ENCODE measurements at places on chromosomes 12 and 14.

DNA sequence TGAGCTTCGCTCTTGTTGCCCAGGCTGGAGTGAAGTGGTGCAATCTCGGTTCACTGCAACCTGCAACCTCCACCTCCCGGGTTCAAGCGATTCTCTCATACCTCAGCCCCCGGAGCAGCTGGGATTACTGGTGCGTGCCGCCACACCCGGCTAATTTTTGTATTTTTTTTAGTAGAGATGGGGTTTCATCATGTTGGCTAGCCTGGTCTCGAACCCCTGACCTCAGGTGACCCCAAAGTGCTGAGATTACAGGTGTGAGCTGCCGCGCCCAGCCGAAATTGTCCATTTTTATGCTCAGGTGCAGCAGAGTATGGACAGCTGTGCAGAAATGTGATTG lies 19.2 kb upstream of the CYP46A1 start:
- DNase-seq = no peak
- no peak overlapping the region for H3K27ac ChIP-seq
- H3K4me3 ChIP-seq = no peak overlapping the region
- peaks cover 20% of the 10 kb centered on the region for H3K27me3 ChIP-seq

GRCh38 chr12:113702836-113703235 lies 231.2 kb upstream of the LHX5 start:
- H3K4me3 ChIP-seq = no peak overlapping the region
- H3K4me1 ChIP-seq = no peaks in the 10 kb centered on the region
- no peak for DNase-seq
- H3K27ac ChIP-seq = no peak overlapping the region
- H3K27me3 ChIP-seq = no peaks in the 10 kb centered on the region

DNA sequence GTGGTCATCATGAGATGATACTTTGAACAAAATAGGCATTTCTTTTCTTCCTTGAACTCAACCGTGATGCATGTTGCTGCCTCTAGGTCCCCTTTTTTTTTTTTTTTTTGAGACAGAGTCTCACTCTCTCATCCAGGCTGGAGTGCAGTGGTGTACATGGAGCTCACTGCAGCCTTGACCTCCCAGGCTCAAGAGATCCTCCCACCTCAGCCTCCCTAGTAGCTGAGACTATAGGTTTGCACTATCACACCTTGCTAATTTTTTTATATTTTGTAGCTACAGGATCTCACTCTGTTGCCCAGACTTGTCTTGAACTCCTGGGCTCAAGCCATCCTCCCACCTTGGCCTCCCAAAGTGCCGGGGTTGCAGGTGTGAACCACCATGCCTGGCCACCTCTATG lies 20.6 kb downstream of the DIP2B start:
- no peak overlapping the region for H3K4me3 ChIP-seq
- peaks cover 25% of the 10 kb centered on the region for H3K36me3 ChIP-seq
- peak overlapping the region; percentile 19 for H3K27ac ChIP-seq

GRCh38 chr14:100524233-100524932 lies 62.8 kb downstream of the BEGAIN start:
- no peak overlapping the region for H3K27ac ChIP-seq
- H3K36me3 ChIP-seq = no peaks in the 10 kb centered on the region
- no peaks in the 10 kb centered on the region for H3K27me3 ChIP-seq
- peak; percentile 0 for DNase-seq
- no peak overlapping the region for H3K4me3 ChIP-seq

DNA sequence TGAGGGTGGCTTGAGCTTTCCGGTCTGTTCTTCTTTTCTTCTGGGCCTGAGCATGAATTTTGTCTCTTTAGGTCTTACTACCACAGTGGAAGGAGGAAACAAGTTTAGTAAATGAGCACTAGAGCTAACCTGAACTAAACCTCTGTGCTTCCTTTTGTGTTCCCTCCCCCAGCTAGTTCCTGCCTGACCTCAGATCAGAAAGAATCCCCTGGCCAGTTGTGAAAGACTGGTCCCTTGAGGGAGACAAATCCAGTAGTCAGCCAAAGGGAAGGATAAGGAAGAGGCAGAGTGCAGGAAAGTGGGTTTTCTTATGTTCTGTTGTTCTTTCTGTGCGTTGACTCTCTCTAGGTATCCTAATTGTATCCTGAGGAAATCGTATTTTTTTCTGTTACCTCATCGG lies 17.5 kb downstream of the ZNF664 start:
- no peaks in the 10 kb centered on the region for H3K27me3 ChIP-seq
- no peak overlapping the region for H3K4me3 ChIP-seq
- H3K36me3 ChIP-seq = peaks cover 20% of the 10 kb centered on the region

DNA sequence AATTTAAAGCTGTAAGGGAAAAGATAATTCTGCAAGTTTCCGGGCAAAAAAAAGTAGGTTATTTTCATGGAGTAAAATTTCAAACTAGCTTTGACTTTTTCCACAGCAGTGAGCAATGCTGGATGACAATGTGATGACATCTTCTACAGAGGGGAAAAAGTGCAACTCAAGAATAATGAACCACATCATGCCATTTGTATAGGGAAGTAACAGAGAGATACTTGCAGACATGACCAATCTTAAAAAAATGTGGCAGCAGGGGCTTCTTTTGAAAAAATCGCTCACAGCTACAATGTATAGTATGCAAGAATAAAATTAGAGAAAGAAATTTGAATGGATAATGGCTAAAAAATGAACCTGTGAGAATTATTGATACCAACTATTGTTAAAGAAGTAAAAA lies 115.5 kb downstream of the DHRS2 start:
- no peak overlapping the region for H3K27ac ChIP-seq
- no peak for DNase-seq
- H3K36me3 ChIP-seq = no peaks in the 10 kb centered on the region
- H3K27me3 ChIP-seq = peaks cover 17% of the 10 kb centered on the region
- no peaks in the 10 kb centered on the region for H3K4me1 ChIP-seq
- H3K4me3 ChIP-seq = no peak overlapping the region

GRCh38 chr14:77189479-77189878 lies 7.9 kb downstream of the TMEM63C start:
- peaks cover 11% of the 10 kb centered on the region for H3K27me3 ChIP-seq
- no peak overlapping the region for H3K27ac ChIP-seq
- DNase-seq = no peak
- no peaks in the 10 kb centered on the region for H3K4me1 ChIP-seq
- H3K36me3 ChIP-seq = no peaks in the 10 kb centered on the region
- H3K4me3 ChIP-seq = no peak overlapping the region

DNA sequence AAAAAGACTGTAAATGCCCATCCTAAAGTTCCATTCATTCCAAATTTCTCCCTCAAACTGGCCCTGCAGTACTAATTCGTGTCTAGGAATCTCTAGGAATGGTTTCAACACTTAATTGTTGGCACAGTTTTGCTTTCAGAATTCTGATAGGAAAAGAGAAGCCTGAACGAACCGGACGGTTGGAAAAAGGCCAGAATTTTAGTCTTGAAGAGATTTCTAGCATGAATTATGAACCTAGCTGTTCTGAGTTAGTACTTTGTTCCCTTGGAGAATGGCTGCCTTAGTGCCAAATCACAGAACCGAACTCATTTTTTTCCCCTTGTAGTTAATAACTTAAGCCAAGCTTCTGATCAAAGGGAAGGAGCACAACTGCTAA lies 262.6 kb downstream of the ADAMTS20 start:
- H3K4me1 ChIP-seq = no peaks in the 10 kb centered on the region
- DNase-seq = no peak

GRCh38 chr14:71399057-71399487 lies 491.8 kb downstream of the PCNX1 start:
- H3K4me1 ChIP-seq = peaks cover 39% of the 10 kb centered on the region
- H3K36me3 ChIP-seq = peaks cover 3% of the 10 kb centered on the region
- H3K27me3 ChIP-seq = no peaks in the 10 kb centered on the region
- peak; percentile 34 for DNase-seq

- no peaks in the 10 kb centered on the region for H3K27me3 ChIP-seq
- DNase-seq = no peak
- no peak overlapping the region for H3K4me3 ChIP-seq
- peaks cover 10% of the 10 kb centered on the region for H3K36me3 ChIP-seq
- peaks cover 22% of the 10 kb centered on the region for H3K4me1 ChIP-seq
Measured at GRCh38 chr12:49261721-49262120, 3.2 kb upstream of the TUBA1C start.

- H3K27me3 ChIP-seq = no peaks in the 10 kb centered on the region
- DNase-seq = no peak
- H3K27ac ChIP-seq = no peak overlapping the region
- no peaks in the 10 kb centered on the region for H3K4me1 ChIP-seq
- H3K36me3 ChIP-seq = no peaks in the 10 kb centered on the region
Measured at GRCh38 chr14:57574617-57575288, 81.1 kb upstream of the CCDC198 start.

DNA sequence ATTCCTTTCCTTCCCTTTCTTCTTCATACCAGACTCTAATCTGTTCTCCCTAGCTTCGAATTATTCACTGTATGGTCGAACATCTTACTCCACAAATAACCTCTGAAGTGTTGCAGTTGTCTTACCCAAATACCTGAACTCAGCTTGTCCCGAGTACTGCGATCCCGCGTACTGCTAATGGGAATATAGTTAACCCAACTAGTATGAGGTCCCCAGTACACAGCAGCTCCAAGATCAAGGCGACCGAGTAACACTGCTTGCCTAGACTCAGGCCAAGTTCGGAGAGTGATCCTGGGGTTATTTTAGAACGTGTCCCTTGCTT lies 462 bp upstream of the ETNK1 start:
- H3K36me3 ChIP-seq = peaks cover 15% of the 10 kb centered on the region
- H3K4me3 ChIP-seq = peak overlapping the region; percentile 100
- peaks cover 20% of the 10 kb centered on the region for H3K27me3 ChIP-seq
- H3K27ac ChIP-seq = peak overlapping the region; percentile 91
- H3K4me1 ChIP-seq = peaks cover 32% of the 10 kb centered on the region

DNA sequence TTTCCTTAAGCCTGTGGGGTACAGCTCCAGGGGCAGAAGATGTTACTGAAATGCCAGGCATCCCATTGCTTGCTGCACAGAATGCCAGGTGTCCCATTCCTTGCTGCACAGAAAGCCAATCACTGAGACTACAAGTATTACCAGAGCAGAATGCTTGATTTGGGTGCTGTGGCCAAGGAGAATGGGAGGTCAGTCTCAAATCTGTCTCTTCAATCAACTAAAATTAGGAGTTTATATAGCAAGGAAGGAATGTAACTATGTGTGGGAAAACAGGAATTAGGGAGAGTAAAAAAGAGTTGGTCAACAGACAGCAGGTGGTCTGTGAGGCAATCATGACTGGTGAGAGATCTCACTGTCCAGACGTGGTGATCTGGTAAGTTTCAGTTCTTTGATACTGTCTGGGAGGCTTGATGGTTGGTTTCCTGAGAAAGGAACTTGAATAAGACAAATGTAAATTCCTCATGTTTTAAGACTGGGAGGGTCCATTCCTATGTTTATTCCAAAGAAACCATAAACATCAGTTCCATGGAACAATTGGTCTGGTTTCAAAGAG lies 31.2 kb upstream of the VASH1 start:
- no peak overlapping the region for H3K4me3 ChIP-seq
- H3K4me1 ChIP-seq = no peaks in the 10 kb centered on the region
- no peak for DNase-seq
- no peak overlapping the region for H3K27ac ChIP-seq
- H3K36me3 ChIP-seq = no peaks in the 10 kb centered on the region
- peaks cover 13% of the 10 kb centered on the region for H3K27me3 ChIP-seq

DNA sequence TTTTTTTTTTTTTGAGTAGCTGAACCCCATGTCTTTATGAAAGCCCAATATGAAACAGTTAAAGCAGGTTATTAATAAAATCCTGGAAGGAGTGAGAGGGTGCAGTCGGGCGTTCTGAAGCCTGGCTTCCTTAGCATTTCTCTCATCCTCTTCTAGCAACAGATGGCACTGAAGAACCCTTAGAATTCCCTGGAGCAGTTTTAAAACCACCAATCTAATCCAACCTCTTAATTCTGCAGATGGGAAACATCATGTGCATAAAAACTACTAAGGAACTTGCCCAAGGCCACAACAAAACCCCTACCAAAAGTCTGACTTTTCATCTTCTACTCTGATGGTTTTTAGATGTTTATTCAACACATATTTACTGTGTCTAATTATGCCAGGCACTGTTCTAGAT lies 25.2 kb downstream of the PRDM4 start:
- no peak overlapping the region for H3K27ac ChIP-seq
- DNase-seq = no peak
- no peaks in the 10 kb centered on the region for H3K27me3 ChIP-seq
- peaks cover 58% of the 10 kb centered on the region for H3K36me3 ChIP-seq

DNA sequence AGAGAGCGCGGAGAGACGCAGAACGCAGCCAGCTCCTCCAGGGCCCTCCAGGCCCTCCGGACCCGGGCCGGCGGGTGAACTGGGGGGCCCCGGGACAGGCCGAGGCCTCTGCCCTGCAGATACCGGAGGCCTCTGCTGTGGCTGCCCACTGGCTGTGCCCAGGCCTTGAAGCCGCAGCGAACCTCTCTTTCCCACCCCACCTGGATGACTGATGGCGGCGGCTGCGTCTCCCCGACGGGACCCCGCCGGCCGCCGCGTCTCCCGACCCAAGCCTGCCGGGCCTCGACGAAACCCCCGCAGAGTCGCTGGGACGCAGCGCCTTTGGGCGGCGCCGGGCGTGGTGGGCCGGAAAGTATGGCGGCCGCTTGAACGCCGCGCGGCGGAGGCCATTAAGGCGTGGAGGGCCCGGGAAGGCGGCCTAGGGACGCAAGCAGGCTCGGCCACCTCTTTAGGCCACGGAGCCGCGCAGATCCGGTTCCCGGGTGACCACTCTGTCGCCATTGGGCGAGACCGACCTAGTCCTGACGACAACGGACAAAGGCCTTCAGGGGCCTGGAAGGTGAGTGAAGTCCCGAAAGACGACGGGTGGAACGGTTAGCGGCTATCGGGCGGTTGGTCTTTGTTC lies 8.4 kb upstream of the ERGIC2 start:
- H3K36me3 ChIP-seq = peaks cover 8% of the 10 kb centered on the region
- no peaks in the 10 kb centered on the region for H3K27me3 ChIP-seq
- DNase-seq = no peak

DNA sequence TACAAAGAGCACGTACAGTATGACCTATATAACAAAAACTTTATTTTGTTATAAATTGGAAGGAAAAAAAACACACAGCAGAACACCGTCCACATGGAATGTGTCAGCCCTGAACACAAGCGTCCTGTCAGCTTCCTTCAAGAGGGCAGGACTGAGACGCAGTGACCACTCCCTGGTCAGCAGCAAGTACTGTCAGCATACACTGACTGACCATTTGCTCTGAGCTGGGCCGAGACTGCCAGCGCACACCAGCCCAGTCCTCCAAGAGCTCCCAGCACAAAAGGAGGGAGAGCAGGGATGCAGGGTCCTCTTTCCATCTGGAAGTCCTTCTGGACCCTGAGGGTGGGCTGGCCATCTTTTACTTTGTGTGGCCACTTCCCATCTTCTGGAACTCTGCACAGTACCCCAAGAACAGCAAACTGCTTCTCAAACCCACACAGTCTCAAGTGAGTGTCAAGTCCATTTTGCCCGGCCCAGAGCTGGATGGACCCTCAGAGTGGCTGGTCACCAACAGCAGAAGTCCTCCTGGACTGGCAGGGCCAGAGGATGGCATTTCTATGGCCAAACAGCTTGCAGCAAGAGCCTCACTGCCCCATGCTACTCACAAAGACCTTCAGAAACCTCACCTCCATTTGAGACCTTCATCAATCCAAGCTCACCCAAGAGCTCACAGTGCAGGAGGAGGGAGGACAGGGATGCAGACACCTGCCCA lies 11.7 kb downstream of the CCDC88C start:
- peaks cover 73% of the 10 kb centered on the region for H3K36me3 ChIP-seq
- H3K4me3 ChIP-seq = peak overlapping the region; percentile 72
- no peaks in the 10 kb centered on the region for H3K27me3 ChIP-seq
- no peak for DNase-seq
- H3K4me1 ChIP-seq = peaks cover 78% of the 10 kb centered on the region

GRCh38 chr12:46660276-46660675 lies 165.5 kb downstream of the SLC38A4 start:
- H3K4me1 ChIP-seq = peaks cover 44% of the 10 kb centered on the region
- H3K27ac ChIP-seq = peak overlapping the region; percentile 46
- no peak for DNase-seq
- no peaks in the 10 kb centered on the region for H3K27me3 ChIP-seq

GRCh38 chr14:68460541-68460940 lies 332.3 kb downstream of the ZFP36L1 start:
- no peaks in the 10 kb centered on the region for H3K4me1 ChIP-seq
- no peak overlapping the region for H3K27ac ChIP-seq
- H3K36me3 ChIP-seq = no peaks in the 10 kb centered on the region
- DNase-seq = no peak
- H3K4me3 ChIP-seq = no peak overlapping the region

All from T-helper 2 cell treated with Interferon-gamma antibody and Interleukin-4, amounts not matched to agents 5 μg/mL and 100 μg/mL, for 36 hours (primary cell).